HT1080 (cell line): ENCODE measurements at places on chromosomes 16 and 17.

DNA sequence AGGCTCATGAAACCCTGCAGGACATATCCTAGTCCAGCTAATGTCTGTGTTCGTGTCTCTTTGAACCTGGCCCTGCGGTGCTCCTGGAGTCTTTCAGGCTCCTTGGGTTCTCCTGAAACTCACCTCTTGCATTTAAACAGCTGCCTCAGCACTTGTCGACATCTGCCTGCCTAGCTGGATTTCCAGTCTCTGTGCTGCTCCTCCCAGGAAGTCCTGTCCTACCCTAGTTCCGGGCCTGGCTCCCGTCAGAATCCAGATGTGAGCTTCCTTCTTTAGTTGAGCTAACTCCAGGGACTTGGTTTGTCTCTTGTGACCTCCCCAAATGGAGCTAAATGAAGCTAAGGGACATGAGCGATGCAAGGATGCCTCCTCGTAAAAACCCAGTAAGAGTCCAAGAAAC, 155.2 kb upstream of the PIRT start:
- no peak for DNase-seq

DNA sequence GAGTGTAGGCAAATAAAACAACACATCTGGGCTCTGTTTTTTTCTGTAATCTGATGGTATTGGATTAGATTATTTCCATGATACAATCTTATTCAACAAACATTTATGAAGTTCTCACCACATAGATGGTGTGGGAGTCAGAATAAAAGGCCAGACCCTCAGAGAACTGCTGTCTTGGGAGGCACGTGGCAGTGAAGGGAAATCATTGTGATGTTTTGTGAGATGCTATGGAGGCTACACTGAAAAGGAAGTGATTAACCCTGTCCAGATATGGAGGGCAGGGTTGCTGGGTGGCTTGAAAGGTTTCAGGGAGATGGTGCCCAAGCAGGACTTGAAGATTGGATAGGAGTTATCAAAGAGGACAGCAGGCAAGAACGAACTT, 35.6 kb downstream of the DHRS7B start:
- no peak for DNase-seq

- DNase-seq: no peak
Measured at GRCh38 chr17:77439189-77440018, 298.6 kb downstream of the SEC14L1 start.

- DNase-seq: no peak
Measured at GRCh38 chr16:20411055-20411454, 1.7 kb downstream of the ACSM5 start.

DNA sequence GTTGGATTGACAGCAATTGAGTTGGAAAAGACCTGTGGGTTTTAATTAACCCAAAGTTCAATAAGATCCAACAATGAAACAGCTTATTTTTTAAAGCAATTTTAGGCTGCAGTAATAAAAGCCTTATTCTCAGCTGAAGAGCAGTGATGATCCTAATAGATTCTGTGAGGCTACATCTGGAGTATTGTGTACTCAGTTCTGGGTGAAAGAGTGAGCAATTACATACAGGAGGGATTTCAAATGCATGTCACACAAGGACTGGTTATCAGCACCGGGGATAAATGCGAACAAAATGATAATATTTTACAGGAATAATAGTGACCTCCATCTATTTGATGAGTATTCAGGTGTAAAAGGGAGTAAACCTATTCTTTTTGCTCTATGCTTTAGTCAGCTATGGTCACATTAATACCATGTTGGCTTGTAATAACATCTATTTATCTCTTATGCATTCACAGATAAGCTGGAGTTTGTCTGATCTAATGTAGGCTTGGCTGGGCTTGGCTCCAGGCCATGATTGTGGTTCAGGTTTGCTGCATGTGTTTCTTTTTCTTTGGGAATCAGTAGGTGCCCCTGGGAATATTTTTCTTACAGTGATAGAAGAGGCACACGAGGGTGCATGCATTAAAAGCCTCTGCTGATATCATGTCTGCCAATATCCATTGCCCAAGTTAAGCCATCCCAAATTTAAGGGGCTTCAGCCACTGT, 22.2 kb upstream of the TOX3 start:
- DNase-seq: no peak

DNA sequence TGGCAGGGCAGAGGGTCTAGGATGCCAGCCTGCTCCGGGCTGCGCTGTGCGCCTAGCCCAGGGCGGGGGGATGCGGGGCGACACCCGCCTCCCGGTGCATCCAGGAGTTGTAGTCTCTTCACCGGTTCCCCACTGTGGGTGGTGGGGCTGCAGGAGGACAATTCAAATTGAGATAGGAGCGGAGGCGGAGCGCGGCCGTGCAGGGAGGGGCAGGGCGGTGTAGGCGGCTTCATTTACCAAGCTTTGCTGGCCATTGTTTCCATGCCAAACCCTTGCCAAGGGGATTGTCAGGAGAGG, 2047.4 kb downstream of the TP53TG3F start:
- no peak for DNase-seq

DNA sequence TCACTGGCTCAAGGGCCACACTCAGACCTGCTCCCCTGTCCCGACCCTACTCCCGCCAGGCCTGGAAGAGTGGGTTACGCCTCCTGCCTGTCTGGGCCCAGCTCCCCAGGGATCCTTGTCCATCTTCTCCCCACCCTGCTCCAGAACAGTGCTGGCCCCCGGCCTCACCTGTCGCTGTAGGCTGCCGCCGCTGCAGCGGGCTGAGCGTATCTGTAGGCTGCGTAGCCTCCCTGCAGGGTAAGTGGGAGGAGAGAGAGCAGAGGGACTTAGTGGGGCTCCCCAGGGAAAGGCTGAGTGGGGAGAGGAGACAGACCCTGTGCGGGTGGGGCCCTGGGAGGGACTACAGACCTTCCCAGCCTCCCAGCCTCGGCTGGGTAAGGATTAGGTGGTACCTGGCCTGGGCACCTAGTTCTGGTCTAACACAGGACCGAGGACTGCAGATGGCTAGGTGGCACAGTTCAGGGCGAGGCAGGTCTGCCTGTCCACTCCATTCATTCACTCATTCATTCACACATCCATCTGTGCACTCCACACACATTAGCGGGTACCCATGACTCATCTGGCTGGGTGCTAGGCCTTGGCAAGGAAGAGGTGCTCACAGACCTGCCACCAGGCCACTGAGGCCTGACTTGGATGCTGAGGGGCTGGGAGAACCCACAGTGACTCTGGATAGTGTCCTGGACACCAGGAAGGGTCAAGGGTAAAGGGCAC, 20.9 kb downstream of the ENGASE start:
- DNase-seq: no peak

DNA sequence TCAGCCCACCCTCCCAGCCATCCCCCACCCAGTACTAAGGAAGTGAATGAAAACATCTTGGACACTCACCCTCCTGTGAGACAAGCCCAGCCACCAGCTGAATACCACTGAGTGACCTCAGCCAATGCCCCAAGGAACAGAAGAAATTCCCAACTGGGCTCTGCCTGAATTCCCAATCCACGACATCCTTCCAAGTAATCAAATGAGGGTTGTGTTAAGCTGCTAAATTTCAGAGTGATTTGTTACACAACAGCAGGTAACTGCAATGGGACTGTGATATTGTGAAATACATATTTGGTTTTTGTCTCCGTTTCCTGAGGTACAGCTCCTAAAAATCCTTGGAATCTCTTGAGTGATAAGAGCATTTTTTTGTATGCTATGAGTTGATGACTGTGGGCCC, 578.7 kb upstream of the CDH11 start:
- no peak for DNase-seq

GRCh38 chr16:64531401-64531800, 590.5 kb downstream of the CDH11 start:
- DNase-seq: no peak

DNA sequence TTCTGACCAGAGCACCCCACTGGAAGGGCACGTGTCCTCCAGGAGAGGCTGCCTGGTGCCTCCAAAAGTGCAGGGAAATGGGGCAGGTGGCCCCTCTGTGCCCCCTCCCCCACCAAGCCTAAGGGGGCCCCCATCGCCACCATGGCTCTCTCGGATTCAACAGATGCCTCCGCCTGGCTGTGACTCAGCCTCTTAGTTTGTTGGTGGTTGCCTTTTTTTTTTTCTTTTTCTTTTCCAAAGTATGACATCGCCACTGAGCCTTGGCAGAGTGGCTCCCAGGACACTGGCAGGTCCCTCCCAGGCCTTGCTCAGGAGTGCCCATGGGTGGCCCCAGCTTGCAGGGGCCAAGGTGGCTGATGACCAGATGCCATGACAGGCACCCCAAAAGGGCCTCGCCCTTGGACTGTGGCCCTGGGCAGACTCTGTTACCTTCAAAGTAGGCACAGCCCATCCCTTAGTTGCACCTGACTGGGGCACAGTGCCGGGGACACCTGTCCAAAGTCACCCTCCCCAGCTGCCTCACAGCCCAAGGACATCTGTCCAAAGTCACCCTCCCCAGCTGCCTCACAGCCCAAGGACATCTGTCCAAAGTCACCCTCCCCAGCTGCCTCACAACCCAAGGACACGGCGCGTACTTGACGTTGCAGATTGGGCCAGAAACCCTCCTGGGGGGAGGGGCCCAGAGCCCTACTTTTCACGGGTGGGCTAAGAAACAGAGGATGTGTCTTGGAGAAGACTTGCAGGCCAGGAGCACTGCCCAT, 29.6 kb downstream of the NPTX1 start:
- no peak for DNase-seq

DNA sequence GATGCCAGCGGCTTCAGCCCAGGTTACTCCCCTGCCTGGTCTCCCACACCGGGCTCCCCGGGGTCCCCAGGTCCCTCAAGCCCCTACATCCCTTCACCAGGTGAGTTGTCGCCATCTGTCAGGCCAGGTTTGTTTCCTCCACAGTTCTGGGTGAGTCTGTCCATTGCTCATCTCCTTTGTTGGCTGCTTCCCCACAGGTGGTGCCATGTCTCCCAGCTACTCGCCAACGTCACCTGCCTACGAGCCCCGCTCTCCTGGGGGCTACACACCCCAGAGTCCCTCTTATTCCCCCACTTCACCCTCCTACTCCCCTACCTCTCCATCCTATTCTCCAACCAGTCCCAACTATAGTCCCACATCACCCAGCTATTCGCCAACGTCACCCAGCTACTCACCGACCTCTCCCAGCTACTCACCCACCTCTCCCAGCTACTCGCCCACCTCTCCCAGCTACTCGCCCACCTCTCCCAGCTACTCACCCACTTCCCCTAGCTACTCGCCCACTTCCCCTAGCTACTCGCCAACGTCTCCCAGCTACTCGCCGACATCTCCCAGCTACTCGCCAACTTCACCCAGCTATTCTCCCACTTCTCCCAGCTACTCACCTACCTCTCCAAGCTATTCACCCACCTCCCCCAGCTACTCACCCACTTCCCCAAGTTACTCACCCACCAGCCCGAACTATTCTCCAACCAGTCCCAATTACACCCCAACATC, 28.8 kb downstream of the POLR2A start:
- no peak for DNase-seq

DNA sequence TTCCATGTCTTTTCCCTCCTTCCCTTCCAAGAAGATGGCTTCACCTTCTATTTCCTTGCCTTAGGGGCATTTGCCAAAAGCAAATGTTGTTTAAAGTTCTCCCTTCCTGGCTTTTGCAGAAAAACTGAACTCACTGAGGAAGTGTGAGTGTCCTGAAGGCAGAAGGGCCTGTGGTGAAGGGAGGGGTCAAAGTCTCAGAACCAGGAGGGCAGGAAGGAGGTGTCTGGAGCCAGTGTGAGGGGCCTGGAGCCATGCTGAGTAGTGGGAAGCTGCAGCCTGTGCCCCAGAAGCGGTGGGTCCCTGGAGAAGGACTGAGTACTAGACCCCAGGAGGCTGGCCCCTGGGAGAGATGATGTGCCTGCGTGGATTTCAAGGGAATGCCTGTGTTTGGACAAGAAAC, 23.8 kb upstream of the SUPT4H1 start:
- DNase-seq: no peak

DNA sequence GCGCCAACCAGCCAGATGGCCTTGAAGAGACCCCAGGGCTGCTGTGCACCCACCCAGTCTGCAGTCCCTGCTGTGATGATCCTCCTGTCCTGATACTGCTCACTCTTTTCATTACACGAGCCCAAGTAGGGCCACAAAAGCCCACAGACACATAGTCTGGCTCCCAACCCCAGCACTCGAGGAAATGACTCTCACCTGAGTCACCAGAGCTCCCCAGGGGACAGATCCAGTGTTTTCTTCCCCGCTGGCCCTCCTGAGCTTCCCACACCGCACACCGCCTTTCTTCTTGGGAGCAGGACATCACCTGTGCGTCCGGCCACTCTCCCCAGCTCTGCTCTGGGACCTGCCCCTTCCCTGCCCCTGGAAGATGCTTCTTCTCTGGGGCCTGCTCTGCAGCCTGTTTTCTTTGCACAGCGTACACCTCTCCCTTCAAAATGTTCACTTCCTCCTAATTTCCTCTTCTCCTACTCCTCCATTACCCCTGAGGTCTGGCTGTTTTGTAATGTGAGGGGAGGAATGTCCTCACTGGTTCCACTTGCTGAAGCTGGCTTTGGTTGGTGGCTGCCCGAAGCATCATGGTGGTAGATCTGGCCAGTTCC, 2.0 kb upstream of the SCN4A start:
- peak; percentile 88 for DNase-seq

- DNase-seq: no peak
Measured at GRCh38 chr16:2160915-2161551, 5.5 kb downstream of the TRAF7 start.

DNA sequence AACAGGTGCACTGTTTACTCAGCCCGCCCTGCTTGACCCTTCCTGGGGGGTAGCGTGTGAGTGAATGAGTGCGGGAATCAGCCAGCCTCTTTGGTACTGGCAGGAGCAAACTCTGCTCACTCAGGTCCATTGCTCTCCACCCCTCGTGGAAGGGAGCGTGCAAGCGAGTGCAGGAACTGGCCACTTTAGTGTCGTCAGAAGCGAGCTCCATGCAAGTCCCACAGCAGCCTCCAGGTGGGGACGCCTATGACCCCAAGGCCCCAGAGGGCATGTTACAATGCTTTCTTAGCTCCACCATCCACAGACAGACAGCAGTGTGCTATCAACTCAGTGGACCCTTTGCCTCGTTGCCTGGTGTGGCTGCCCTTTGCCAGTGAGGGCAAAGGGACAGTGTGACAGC, 1025.1 kb upstream of the CDH8 start:
- DNase-seq: no peak

DNA sequence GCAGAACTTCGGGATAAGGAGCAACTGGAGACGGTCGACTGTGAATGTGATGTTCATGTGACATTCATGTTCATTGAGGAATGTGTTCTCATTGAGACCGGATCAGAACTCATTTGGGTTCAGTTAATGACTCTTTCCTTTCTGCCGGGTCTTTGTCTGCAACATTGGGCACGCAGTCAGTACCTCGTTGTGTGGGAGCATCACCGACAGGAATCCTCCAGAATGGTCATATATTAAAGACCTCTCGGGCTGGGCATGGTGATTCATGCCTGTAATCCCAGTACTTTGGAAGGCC, 144.6 kb downstream of the PITPNC1 start:
- DNase-seq: no peak

- DNase-seq: peak; percentile 20
Measured at GRCh38 chr16:28202147-28202746, 9.5 kb downstream of the XPO6 start.

GRCh38 chr17:57871863-57872262, 22.0 kb upstream of the MRPS23 start:
- DNase-seq: no peak

GRCh38 chr17:31283841-31284240, 13.2 kb downstream of the OMG start:
- DNase-seq: no peak

- DNase-seq: no peak
Measured at GRCh38 chr17:3747805-3748204, 24.1 kb downstream of the HASPIN start.

GRCh38 chr17:56679115-56679776, 85.7 kb downstream of the NOG start:
- DNase-seq: no peak
